ENCODE measurements at places on chromosomes 1 and 21.

DNA sequence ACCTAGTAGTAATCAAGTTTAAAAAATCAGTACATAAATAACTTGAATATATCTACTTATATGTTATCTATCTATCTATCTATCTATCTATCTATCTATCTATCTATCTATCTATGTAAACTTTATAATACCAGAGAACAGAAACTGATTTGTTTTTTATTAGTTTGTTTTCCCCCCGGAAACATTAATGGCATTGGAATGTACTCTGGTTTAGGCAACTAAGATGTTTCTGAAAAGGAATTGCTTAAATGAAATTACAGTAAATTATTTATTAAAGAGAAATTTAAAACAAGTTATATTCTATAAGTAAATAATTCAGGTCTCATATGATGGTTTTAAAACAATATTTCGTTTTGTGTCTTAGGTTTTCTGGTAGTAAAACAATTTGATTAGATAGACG is 681.0 kb upstream of the ADAMTS5 start:
- no peak for DNase-seq

DNA sequence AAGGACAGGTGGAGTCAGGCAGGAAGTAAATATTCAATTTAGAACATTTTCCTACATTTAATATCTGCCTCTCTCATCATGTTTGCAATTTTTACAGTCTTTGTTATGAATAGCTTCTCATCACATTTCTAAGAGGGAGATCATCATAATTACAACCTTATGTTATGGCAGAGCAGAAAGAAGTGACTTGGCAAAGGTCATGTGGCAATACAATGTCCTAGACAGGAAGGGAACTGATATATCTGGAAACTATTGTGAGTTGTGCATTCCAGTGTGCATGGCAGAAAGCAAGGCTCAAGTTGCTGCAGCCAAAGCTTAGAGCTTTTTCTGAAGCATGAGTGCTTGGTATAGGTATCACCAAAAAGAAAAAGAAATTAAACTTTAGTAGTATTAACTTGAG is 43.8 kb upstream of the PRRX1 start:
- DNase-seq = no peak

GRCh38 chr1:43902058-43902831 is 31.4 kb upstream of the ARTN start:
- DNase-seq = no peak

DNA sequence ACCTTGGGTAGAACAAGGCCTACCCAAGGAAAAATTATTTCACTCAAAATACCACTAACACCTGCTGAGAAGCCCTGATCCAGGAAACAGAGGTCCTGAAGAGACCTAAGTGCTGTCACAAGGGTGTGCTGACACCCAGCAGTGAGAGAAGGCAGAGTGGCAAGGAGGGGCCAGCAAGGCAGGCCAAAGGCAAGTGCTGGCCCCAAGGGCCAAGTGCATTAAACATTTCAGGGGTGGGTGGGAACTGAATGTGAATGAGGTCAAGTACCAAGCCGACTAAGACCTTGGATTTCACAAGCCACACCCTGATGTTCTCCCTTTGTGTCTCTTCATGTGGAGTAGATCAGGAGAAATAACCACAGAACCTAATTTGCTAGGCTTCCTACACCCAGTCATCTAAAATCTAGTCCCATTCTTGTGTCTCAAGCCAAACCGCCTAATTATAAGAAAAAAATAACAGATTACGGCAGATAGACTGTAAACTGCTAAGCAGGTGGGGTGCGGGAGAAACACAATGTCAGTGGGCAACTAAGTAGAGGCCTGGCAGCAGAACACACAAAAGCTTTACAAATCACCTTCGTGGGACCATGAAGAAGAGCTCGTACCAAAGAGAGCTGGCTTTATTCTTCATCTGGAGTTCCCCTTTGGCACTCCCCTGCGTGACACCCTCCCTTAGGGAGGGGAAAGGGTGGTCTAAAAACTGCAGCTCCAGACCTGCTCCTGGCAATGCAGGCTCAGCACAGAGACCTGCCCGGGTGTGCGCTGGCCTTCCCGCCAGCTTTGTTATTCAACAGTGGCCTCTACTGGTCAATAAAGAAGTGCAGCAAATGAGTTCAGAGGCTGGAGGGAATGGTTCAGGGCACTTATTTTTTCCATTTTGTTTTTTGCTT is 8.7 kb downstream of the UBE2G2 start:
- DNase-seq = peak; percentile 41

- no peak for DNase-seq
These were observed 80.9 kb upstream of the LBR start for GRCh38 chr1:225508538-225509375.

DNA sequence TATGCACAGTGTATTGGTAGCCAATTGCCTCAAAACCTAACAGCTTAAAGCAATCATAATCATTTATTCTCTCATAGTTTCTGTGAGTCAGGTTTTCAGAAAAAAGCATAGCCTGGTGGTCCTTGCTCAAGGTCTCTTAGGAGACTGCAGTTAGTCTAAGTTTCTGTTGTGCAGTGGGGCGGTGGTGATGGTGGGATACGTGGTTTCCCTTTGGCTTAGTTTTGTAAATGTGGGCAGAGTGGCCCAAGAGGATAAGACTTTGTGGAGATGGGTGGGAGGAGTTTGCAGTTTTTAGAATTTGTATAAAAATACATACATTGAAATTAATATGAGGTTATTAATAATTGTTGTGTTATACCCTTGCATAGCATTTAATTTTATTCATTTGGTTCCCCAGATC is 68.6 kb downstream of the NOS1AP start:
- no peak for DNase-seq

GRCh38 chr1:145719230-145720079 is at the start of gene CD160:
Gene CD160, plus strand, starts transcription at chr1:145719499. Its CDS starts 8,829 bp downstream, at chr1:145728328.
- peak; percentile 28 for DNase-seq

- DNase-seq = no peak
These were observed 118.4 kb downstream of the PIGK start for GRCh38 chr1:77100875-77101274.

DNA sequence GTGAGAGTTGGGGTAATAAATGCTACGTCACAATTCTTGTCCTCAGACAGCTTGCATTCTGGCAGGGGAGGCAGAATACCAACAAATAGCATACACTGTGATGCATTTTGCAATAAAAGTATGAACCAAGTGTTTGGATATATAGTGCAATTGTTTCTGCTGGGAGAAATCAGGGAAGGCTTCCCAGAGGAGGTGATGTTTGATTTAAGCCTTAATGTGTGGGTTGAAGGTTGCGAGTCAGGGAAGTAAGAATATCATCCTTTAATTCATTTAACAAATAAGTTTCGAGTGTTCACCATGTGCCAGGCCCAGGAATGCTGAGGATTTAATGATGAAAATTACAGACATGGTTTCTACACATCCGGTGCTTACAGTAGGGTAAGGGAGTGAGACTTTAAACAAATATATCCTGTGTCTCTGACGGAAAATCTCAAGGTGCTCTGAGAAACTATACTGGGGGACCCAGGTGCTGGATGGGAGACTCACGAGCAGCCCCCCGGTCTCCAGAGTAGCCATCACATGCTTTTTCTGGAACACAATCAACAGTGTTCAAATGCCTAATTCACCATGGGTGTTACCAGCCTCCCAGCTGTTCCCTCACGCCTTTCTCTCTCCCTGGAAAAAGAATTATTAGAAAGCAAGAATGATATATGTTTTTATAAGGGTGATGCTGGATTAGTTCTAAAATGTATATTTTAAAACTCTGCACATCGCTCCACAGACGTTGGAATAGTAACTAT is 31.7 kb downstream of the RASSF5 start:
- DNase-seq = no peak

DNA sequence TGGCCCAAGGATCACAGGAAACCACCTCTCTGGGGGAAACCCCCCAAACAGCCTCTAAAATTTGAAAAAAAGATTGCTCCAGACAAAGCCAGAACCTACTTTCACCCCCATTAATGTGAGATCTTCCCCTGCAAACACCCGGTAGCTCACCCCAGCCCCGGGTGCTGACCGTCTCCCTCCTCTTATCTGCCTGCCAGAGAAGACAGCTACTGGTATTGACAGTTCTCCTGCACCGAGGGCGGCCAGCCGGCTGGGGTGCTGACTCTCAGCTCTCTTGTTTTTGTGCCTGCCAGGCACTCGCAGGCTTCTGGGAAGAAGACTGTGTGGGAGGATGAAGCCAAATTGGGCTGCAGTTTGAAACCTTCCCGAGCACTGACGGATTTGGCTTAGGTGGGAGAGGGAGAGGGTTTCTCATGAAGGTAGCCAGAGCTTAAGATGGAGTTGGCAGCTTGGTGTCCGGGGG is 48.2 kb downstream of the RASSF5 start:
- peak; percentile 46 for DNase-seq

DNA sequence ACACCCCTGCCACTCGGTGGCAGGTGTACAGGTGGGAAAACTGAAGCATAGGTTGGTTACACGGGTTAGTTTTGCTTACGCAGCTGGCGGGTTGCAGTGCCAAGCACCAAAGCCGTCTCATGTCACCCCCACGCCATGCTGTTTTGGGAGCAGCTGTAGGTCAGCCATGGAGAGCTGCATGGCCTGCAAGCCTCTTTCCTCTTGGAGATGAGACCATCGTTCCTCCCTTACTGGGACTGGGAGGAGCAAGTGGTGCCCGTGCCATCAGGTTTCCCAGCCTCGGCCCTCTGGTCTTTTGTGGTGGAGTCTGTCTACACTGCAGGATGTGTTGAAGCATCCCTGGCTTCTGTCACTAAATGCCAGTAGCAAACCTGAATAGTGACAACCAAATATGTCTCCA is 46.9 kb downstream of the AJAP1 start:
- no peak for DNase-seq

GRCh38 chr21:33136847-33137502 is 67.0 kb downstream of the OLIG1 start:
- no peak for DNase-seq

DNA sequence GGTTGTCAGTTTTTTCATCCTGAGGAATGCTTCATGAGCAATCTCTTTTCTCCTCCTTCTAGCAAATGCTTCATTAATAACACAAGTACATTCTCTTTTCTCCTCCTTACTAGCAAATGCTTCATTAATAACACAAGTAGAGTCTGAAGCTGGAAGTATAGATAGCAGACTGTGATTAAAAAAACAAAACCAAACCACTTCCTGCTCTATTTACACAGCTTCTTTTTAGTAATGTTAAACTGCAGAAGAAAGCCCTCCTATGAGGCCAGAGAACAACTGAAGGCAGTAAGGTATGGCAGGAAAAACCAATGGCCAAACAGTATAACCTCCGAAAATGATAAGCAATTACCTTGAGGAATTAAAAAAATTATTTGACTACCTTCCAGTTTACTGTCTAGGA is 90.1 kb downstream of the ZSWIM5 start:
- DNase-seq = no peak

GRCh38 chr1:116139592-116140134 is 28.5 kb downstream of the MAB21L3 start:
- DNase-seq = no peak

- DNase-seq = no peak
These were observed 66.1 kb upstream of the CHODL start for GRCh38 chr21:18178509-18178908.

GRCh38 chr1:66940981-66941380 is 16.2 kb downstream of the MIER1 start:
- no peak for DNase-seq

DNA sequence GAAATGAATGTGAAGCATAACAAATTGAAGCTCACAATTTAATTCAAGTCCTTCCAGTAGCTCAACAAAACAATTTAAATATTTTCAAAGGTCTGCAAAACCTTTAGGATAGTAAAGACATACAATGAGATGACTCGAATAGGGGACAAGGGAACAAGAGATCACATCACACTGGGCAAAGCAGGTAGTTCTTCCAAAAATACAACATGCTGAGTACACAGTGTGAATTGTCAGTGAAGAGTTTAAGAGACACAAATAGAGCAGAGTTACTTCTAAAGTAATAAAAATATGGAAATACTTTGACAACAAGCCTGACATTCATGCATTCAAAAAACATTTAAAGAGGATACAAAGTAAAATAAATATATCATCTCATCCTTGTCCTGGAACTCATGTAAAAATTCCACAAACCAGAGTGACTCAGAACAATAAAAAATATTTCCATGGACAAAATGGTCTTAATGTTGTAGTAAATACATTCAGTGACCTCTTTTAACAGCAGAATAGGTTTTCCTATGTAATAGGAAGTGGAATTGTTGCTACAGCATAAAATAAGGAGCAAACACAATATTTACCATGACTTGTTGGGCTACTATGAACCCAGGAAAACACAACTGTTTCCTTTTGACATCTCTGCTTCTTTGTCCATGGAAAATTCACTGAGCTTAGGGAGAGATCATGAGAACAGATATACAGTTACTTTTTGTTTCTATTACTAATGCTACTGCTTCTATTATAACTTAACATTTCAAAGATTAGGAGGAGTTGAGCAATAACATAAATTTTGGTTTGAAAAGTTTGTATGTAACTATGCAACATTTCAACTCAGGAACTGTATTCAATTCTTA is 83.7 kb upstream of the BCL10 start:
- no peak for DNase-seq

DNA sequence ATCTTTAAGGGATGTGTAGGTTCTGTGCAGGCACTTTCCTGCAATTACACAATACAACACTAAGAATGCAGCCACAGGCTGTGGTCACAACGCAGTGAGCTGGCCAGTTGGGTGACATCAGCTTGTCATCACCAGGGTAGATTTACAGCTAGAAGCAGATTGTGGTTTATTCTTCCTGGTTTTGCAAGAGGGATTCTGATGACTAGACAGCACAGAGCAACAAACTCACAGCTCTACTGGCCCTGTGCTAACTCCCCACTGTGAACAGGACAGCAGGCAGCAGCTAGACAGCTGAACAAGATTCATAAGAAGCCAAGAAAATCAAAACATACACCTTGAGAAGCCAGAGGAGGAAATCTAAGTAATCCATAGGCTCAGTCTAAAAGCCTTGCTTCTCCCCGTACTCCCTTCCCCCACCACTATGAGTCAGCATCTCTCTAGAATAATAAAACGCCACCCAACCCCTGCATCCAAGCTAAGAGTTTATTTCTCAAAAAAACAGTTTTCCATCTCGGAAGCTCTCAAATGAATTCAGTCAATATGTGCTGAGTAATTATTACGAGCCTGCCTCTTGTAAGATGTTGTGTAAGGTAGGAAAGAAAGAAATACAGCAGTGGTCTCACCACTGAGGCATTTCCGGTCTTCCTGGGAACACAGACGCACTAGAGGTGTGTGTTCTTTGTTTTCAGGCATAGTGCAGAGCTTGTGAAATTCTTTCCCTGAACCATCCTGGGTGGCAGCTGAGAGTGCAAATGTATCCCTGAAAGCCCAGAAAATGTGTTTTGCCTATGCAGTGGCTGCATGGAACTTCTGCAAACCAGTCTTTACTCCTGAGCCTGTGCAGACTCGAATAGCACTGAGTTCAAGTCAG is 162.8 kb downstream of the NTPCR start:
- no peak for DNase-seq

DNA sequence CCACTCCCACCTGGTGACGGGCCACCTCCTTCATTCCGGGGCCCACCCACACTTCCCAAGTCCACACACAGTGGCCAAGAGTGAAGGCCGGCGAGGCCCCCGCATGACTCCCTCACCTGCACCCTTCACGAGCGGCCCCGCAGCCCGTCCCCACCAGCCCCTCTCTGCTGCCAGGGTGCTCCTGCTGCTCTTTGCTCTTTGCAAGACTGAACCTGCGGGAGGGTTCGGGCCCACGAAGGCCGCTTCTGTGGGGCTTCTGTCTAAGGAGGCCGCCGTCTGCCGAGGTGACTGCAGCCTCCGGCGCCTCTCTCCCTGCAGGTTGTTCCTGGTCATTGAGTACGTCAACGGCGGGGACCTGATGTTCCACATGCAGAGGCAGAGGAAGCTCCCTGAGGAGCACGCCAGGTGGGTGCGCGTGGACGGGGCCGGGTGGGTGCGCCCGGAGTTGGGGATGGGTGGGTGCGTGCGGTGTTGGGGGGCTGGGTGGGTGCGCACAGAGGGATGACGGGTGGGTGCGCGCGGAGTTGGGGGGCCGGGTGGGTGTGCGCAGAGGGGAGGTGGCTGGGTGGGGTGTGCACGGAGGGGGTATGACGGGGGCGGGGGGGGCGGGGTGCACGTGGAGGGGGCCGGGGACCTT is 25.3 kb downstream of the FAAP20 start:
- no peak for DNase-seq
